NCI-H2081 (cell line): ENCODE measurements at places on chromosomes 6 and 20.

GRCh38 chr20:62219101-62219991 is 732 bp downstream of the HRH3 start:
- peak; percentile 64 for DNase-seq

DNA sequence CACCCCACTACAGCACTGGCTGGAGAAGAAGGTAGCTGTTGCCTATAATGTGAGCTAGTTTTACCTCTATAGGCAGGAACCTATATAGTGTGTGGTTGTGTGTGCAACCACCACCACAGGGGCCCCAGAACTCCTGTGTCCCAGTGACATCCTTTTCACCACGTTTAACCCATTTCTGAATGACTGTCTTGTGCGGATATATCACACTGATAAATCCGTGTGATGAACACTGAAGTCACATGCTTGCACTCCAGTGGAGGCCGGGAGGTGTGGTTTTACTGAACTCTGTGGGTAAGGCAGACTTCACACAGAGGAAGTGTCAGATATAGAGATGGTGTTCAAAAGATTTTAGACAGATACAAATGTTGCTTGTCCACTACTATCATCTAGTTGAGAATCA is 32.5 kb downstream of the SDHAF4 start:
- DNase-seq: no peak

DNA sequence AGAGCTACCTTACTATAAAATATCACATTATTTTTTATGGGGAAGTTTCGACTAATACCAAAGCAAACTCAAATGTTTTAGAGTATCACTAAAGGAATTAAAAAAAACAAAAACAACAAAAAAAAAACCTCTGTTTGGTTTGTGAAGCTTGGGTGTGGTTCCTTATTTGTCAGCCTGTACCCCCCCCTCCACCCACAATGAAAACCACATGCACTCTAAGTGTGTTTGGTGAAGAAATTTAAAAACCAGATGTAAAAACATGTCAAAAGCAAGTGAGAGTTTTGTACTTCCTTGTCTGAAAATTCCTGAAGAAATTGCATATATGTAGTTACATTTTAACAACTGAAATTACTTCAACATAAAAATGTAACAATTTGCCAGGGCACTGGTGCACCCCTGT is 3.1 kb downstream of the STK38 start:
- DNase-seq: no peak

DNA sequence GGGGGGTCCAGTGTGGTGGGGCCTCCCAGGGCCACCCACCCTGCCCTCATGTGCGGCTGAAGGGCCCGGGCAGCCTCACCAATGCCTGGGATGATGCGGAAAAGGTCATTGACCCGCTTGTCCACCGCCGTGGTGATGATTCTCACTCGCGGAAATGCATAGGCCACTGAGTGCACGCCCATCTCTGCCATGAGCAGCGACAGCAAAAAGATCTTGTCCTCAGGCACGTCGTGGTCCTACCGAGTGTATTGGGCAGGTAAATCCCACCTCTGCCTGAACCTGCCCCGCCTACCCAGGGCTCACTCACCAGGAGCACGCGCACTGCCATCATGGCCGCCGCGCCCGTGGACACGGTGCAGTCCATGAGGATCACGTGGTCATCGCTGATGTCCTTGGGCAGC is 16.1 kb downstream of the UCKL1 start:
- DNase-seq: no peak

DNA sequence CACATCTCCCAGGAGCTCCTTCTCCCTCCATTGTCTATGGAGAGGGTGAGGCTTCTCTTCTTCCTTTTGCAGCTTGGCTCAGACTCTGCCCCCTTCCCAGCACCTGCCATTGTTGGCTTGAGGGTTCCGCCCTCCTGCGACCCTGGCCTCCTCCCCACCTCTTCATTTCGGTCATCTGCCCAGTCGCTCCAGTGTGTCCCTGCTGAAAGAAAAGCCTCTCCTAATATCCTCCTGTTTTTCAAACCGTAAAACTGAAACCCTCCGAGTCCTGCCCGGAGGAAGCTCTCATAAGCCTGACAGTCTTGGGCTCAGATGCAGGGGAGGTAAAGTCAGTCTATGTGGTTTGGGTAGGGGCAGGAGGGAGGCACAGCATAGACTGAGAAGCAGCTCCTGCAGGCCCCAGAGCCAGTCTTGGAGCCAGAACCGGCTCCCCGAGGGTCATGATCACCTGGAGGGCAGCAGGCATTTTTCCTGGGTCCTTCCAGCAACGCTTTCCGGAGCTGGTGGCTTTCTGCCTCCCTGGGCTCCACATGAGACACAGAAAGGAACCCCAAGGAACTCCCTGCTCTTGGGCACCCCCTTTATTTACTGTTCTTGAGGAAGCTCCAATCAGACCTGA is 235.1 kb downstream of the SMOC2 start:
- DNase-seq: no peak

- DNase-seq: no peak
Observed at GRCh38 chr6:113018351-113019151, 671.4 kb downstream of the RFPL4B start.

DNA sequence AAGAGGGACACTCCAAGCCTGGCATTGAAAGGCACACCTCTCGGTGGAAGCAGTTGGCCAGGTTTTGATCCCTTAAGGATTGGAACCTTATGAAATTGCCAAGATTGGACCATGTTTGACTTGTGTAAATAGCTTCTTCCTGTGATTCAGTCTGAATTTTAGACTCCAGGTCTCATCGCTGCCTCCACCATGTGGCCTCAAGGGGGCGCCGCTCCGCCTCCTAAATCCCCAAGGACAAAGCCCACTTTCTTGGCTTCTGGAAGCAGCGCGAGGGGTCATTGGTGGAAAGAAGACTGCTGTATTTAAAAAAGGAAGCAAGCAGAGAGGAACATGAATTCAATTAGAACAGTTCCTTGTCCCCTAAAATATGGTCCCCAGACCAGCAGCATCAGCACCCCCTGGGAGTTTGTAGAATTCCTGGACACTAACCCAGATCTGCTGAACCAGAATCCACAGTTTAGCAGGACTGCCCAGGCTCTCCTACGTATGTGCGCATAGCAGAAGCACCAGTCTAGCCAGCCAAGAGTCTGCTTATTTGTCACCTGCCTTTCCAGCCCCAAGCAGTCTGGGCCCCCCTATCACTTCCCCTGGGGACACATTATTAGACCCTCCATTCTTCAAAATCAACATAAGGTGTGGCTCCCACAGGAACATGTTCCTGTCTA is 108.5 kb downstream of the LY86 start:
- DNase-seq: peak; percentile 65

DNA sequence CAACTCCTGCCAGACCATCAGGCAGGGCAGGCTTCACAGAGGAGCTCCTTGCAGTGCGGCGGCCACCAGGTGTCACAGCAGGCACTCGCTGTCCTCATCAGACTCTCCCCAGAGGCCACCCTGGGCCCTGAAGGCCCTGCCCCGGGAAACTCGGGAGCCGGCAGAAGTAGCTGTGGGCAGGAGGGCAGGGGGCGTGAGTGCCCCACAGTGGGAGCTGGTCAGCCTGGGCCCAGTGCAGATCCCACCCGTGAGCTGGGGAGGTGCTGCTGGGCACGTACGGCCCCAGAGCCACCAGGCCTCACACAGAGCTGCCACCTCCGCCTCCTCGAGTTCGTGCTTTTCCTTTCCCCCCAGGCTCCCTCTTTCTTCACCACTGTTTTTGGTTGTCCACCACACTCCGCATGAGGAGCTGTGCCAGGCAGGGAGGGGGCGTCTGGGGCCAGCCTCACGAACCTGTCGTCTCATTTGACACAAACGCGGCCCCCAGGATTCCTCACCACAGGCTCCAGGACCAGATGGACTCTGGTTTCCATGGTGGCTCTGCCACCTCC is 33.8 kb downstream of the FRMD1 start:
- no peak for DNase-seq

GRCh38 chr6:40394381-40394780 is 192.8 kb downstream of the LRFN2 start:
- no peak for DNase-seq

GRCh38 chr20:15209537-15209936 is 872.1 kb upstream of the FLRT3 start:
- DNase-seq: no peak

- DNase-seq: no peak
Observed at GRCh38 chr20:38447251-38447661, 12.1 kb upstream of the SNHG17 start.

- DNase-seq: no peak
Observed at GRCh38 chr20:32460683-32461320, 102.7 kb downstream of the ASXL1 start.

- no peak for DNase-seq
Observed at GRCh38 chr6:145860562-145860961, 46.0 kb upstream of the FBXO30 start.

- DNase-seq: no peak
Observed at GRCh38 chr20:58008413-58008812, 220.0 kb downstream of the ANKRD60 start.

DNA sequence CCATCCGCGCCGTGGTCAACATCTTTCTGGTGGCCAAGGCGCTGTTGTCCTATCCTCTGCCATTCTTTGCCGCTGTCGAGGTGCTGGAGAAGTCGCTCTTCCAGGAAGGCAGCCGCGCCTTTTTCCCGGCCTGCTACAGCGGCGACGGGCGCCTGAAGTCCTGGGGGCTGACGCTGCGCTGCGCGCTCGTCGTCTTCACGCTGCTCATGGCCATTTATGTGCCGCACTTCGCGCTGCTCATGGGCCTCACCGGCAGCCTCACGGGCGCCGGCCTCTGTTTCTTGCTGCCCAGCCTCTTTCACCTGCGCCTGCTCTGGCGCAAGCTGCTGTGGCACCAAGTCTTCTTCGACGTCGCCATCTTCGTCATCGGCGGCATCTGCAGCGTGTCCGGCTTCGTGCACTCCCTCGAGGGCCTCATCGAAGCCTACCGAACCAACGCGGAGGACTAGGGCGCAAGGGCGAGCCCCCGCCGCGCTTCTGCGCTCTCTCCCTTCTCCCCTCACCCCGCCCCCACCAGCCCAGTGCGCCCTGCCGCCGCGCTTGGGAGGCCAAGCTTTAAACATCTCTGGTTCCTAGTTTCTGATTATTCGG is 4.0 kb downstream of the SLC32A1 start:
- DNase-seq: no peak

DNA sequence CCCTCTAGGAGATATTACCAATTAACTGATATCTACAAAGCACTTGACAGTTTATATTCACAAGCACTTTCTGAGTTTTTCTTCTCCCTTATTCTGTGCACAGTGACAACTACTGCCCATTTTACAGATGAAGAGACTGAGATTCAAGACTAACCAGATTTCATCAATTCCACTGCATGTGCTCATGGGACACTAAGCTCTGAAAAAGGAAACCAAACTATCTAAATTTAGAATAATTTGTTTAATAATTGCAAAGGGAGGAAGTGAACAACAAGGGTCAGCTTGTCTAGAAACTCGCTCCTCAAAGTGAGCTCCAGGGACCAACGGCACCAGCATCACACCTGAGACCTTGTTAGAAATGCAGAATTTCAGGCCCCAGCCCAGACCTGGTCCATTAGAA is 50.8 kb upstream of the MYLIP start:
- no peak for DNase-seq

DNA sequence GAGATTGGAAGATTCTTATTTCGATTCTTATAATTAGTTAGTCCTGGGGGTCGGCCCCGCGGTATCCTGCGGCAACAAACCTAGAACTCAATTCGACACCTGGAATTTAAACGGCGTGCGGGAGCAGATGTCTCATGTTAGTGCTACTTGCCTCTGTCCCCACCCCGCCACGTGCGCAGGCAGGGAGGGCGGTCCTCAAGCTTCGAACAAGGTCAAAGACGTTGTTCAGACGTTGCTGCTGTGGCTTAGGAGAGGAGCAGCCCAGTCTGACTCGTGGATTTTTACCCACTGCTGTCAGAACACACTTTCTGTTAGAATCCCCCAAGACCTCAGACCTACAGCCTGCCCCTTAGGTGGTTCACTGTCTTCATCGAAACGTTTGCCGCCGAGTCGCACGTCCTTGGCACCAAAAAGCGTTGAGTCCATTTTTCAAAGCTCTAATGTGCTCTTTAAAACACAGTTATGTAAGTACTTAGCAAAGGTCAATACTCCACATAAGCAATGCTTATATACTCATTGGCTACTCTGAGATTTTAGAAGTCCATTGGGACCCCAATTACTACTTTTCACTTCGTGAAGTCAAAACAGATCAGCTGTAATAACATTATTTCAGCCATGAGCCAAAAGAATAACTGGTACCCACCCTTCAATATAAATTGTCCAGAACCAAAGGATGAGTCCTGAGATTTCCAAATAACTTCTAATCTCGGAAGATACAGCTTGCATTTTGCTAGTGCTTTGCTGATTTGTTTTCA is 2.7 kb upstream of the C6orf62 start:
- no peak for DNase-seq

- no peak for DNase-seq
Observed at GRCh38 chr20:48360342-48360975, 467.3 kb downstream of the PREX1 start.

DNA sequence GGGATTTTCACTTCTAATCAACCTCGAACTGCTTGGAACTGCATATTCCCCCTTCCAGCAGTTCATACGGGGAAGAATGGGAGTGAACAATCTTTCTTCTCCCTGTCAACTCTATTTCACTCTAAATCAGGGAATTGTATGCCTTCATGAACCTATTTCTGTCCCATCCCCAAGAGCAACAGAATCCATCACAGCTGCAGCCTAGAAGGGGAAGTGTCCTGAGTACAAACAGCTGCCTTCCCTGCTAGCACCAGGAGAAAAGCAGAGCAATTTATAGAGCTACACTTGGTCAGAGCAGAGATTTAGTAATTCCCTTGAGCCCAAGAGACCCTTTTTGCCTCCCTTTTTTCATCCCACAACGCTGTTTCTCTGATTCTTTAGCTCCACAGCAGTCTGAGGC is 208.4 kb downstream of the ADGRG6 start:
- no peak for DNase-seq

DNA sequence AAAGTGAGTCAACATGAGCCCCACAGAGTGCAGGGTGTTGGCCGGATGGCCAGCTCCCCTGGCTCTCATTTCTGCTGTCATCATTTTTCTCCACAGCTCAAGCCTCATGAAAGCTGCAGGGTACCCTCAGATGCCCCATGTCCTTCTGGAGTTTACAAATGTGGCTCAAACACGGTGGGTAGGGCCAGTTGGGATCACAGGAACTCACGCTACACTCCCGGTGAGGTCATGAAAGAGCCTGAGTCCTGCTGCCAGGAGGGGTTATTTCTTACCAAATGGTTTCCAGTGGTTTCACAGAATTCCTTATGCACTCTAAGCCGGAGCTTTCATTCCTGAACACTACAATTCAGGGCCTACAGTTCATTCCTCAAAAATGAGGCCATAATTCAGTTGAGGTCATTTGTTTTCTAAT is 78.7 kb downstream of the TMEM170B start:
- no peak for DNase-seq
